ENCODE measurements at places on chromosomes 13 and 19.

DNA sequence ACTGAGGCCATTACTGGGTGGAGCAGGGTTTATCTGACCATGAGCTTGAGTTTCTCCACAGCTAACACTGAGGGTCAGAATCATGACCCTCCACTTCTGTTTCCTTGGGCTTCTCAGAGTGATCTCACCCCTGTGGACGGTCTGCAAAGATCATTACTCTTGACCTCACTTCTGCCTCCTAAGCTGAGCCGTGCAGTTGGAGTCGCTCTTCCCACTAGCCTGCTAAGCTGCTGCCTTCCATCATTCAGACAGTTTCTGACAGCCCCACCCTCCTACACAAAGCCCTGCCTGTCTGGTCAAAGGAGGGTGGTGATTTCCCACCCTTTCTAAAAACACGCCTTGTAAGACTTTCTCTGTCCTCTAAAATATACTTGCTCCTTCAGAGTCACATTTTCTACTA, 9.3 kb upstream of the FRY start:
- no peak for DNase-seq

GRCh38 chr19:50818859-50819472, 4.6 kb downstream of the KLK1 start:
- no peak for DNase-seq

DNA sequence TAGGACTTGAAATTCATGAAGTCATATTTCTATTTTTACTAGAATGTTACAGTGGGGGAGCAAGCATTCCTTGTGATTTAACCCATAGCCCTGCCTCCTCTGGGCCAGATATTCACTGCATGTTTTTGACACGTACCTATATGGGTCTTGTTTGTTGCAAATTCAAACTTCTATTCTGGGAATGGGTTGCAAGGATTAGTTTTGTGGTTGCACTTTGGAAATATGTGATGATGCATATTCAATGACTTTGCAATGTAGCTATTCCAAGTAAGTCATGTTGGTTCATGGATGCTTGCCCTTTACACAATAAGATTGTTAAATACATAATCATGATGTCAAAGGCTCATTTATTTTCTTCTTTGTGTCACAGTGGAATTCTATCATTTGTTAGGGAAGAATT, 440.8 kb downstream of the TDRD3 start:
- no peak for DNase-seq

DNA sequence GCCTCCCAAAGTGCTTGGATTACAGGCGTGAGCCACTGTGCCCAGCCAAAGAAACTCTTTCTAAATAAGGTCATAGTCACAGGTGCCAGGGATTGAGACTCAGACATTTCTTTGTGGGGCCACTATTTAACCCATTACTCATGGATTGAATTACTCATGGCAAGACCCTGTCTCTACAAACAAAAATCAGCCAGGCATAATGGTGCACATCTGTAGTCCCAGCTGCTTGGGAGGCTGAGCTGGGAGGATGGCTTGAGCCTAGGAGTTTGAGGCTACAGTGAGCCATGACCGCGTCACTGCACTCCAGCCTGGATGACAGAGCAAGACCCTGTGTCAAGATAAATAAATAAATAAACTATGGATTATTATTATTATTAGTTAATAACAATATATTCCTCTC, 3.6 kb upstream of the KLF2 start:
- DNase-seq = peak; percentile 40

DNA sequence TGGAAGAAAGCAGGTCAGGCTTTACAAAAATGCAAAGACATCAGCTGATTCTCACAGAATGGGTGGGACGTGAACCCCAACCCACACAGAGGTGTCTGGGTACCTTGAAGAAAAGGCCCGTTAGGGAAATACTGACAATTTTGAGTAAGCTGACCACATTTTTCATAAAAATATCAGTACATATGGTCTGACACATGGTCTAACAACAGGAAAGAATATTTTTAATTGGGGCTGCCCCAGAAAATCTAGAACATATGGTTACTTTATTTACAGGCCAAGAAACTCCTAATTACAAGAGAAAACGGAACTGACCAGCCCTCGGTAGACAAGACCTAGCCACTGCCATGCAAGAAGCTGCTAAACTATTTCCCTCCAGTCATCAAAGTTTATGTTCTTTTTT, 48.7 kb upstream of the ITM2B start:
- DNase-seq = no peak

GRCh38 chr13:80050252-80050651, 290.7 kb downstream of the SPRY2 start:
- DNase-seq = peak; percentile 42

DNA sequence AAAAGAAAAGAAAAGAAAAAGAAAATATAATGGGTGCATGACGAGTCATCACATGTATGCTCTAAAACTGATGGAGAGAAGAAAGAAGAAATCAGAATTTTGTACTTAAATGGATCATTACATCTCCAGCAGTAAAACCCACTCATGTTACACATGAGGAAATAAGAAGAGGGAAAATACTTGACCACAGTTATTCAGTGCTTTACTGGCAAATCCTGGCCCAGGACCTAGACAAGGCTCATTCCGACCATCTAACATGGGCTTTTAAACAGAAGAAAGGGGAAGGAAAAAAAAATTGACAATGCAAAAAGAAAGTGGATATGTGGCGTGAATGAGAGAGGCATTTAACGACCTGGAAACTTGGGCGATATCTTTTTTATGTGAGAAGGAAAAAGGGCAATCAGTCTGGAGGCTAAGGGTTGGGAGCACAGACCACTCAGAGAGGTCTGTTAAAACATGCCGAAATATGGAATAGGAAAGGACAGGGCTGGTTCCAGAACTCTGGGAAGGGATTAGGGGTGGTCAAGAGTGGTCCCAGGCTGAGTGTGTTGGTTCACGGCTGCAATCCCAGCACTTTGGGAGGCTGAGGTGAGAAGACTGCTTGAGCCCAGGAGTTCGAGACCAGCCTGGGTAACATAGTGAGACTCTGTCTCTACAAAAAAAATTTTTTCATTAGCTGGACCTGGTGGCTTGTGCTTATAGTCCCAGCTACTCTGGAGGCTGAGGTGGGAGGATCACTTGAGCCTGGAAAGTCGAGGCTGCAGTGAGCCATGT, 1.6 kb downstream of the SIGLECL1 start:
- no peak for DNase-seq

- no peak for DNase-seq
Observed at GRCh38 chr19:30078381-30078910, 136.4 kb downstream of the URI1 start.

- no peak for DNase-seq
Observed at GRCh38 chr13:40056898-40057619, 401.6 kb downstream of the COG6 start.

DNA sequence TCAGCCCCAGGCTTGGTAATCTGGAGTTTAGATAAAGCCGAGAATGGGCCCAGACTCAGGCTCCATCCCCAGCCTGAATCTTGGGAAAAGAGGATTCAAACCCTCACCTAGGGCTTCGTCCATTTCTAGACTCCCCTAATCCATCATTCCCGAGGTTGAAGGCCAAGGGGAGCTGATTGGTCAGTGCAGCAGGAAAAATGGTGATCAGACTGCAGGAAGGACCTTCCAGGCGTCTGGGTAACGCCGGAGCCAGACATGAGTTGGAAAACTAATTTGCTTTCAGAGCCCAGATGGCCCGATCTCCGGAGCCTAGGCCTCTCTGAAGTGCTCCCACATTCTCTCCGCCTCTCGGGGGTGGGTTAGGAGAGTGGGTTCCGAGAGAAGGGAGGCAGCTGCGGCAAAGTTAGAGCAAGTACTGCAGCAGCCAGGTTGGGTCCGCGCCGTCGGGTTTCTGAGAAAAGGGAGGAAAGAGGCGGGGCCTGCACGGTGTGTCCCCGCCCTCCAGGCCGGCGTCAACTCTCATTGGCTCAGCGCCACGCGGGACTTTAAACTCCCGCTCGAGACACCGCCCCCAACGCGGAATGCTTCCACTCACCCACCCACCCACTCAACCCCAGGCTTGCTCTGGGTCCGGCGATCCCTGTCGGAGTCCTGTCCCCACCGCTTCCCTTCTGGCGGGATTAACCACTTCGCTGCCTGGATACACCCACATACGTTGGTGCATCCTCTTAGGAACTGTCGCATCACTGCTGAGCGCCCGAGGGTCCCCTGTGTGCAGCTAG, 788 bp upstream of the RTBDN start:
- DNase-seq = peak; percentile 51

- DNase-seq = peak; percentile 32
Observed at GRCh38 chr19:16814526-16815100, 14.6 kb upstream of the SIN3B start.

GRCh38 chr13:57627663-57628062, 3.9 kb upstream of the PCDH17 start:
- peak; percentile 15 for DNase-seq

GRCh38 chr19:5665781-5666513, 14.4 kb downstream of the MICOS13 start:
- DNase-seq = peak; percentile 78

- DNase-seq = no peak
Observed at GRCh38 chr19:43534305-43534815, 1.4 kb downstream of the ZNF575 start.

- DNase-seq = no peak
Observed at GRCh38 chr13:59012731-59013130, 1151.0 kb downstream of the DIAPH3 start.

DNA sequence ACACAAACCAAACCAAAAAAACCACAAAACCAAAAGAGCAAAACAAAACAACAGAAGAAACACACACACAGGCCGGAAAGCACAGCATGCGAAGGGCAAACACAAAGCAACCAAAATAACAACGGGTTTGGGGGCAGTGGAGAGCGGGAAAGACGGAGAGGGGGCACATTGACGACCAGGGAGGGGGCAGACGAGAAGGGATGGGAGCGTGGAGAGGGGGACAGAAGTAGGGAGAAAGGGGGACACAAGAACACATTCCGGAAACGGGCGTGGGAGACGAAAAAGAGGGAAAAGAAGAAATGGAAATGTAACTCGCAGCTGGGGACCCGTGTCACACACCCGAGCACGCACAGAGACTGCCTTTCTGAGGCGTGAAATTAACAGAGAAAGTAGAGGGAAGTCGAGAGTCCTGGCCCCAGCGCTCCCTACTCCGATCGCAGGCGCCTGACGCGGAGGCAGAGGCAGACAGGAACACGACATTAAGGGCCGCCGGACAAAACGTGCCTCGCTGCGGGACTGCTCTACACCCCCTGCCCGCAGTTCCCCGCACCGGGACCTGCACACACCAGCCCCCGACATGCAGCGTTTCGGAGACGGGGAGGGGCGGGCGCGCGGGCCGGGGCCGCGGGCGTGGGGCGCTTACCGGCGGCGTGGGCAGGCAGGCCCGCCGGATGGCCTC, 652 bp downstream of the POU4F1 start:
- no peak for DNase-seq
